ENCODE measurements at places on chromosomes 2 and 18. TPM values are rescaled to one million over a fixed set of nuclear protein-coding genes. Genes with fewer than 3 reads are reported as not detected.

Gene SH3RF3
- total RNA-seq: 12.6 TPM

Gene IGFBP5
- total RNA-seq: 83.3 TPM

Gene ZNF2
- 6.1 TPM for total RNA-seq

Gene RND3
- 14.2 TPM for total RNA-seq

Gene CCDC85A
- 52.9 TPM for total RNA-seq

Gene NYAP2
- total RNA-seq: 10.1 TPM

Gene UBXN2A
- total RNA-seq: 21.9 TPM

Gene SNRPD1
- total RNA-seq: 33.1 TPM

Gene DSG2
- total RNA-seq: 1.2 TPM

Gene CCDC150
- total RNA-seq: 3.8 TPM

Gene B3GNT7
- 5.8 TPM for total RNA-seq

Gene GAD1
- 54.4 TPM for total RNA-seq

Gene STARD6
- not detected for total RNA-seq

Gene GCG
- not detected for total RNA-seq

Gene SLC5A7
- not detected for total RNA-seq

Gene STON1
- 2.8 TPM for total RNA-seq

Gene SGPP2
- 32.8 TPM for total RNA-seq

Gene KCNS3
- total RNA-seq: 7.5 TPM

Gene ZNF804A
- 9.5 TPM for total RNA-seq

Gene SLC4A3
- 52.6 TPM for total RNA-seq

Gene RAB27B
- 59.0 TPM for total RNA-seq

Gene TIMM21
- 39.9 TPM for total RNA-seq

Gene SULT1C4
- 10.9 TPM for total RNA-seq

Gene DLGAP1
- 237 TPM for total RNA-seq

Gene CRYBA2
- not detected for total RNA-seq

Gene MYCN
- total RNA-seq: 7.7 TPM

Gene NFATC1
- 15.0 TPM for total RNA-seq

Gene MAP2
- 563 TPM for total RNA-seq

Gene SP5
- total RNA-seq: 2.2 TPM

Gene STPG4
- not detected for total RNA-seq

Gene TEX44
- not detected for total RNA-seq

Gene SLC66A3
- 9.7 TPM for total RNA-seq

Gene DES
- 5.7 TPM for total RNA-seq

Gene ARHGAP15
- total RNA-seq: 6.0 TPM

Gene LRATD1
- total RNA-seq: 94.8 TPM

Gene POTEF
- total RNA-seq: 0.52 TPM

Gene HOXD8
- total RNA-seq: not detected

Gene EIF5B
- total RNA-seq: 35.9 TPM

Gene UGT1A6
- total RNA-seq: not detected

Gene POMC
- total RNA-seq: 0.54 TPM

Gene DSG1
- 0.97 TPM for total RNA-seq

Gene DSC2
- 2.3 TPM for total RNA-seq

Gene PSMA8
- total RNA-seq: not detected

Gene WDR33
- total RNA-seq: 54.0 TPM

Gene OXER1
- total RNA-seq: 0.46 TPM

Gene TTC21B
- total RNA-seq: 45.0 TPM

Gene CYBRD1
- 71.7 TPM for total RNA-seq

Gene DUSP19
- total RNA-seq: 6.3 TPM

Gene GPR45
- 2.9 TPM for total RNA-seq

Gene SOX11
- total RNA-seq: 1.8 TPM

Gene REG3G
- not detected for total RNA-seq

Gene HAAO
- total RNA-seq: 2.0 TPM

Measured in dorsolateral prefrontal cortex (tissue), 122 donors.